ENCODE measurements at places on chromosomes 4 and X.

DNA sequence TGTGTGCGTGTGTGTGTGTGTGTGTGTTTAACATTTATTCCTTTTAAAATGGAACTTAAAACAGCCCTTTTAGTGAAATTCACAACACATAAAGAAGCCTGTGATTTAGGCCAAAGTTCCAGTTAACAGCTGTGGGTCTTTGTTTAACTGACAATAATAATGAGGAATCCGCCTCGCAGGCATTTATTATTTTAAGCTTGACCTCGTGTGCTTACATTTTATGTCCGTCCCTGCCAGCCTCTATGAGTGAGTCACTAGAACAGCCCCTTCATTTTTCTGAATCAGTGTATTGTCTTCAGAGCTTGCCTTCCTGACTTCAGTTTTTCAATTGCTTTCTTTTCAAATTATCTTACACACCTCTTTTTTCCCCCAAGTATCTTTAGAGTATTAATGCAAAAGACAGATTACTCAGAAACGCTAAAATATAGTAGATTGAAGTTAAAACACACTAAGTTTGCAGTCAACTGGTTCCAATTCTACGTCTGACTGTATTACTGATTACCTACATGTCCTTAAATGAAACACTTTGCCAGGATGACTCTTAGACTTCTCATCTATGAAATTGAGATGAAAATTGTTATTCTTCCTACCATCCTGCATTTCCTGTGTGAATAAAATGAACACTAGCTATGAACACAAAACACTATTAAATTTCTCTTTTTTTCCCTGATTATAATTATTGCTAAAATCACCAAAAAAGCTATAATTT lies 319.6 kb upstream of the HS3ST1 start:
- DNase-seq: no peak

GRCh38 chr4:30757357-30757756 lies 37.2 kb downstream of the PCDH7 start:
- DNase-seq: no peak

DNA sequence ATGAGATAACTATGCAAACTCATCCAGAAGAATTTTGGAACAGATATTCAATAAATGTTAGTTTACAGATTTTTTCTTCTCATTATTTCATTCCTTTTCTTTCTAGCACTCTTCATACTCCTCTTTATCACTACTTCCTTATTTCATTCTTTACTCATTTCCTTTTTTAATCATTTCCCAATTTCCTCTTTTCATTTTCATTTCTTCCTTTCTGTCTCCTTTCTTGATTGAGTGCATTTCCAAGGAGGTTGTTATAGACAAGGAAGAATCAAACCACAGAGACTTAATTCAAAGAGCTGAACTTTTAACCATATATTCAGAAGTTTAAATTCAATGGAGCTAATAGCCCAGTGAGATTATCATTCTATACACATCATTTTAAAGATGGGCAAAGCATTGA lies 600.7 kb downstream of the ARAP2 start:
- no peak for DNase-seq

DNA sequence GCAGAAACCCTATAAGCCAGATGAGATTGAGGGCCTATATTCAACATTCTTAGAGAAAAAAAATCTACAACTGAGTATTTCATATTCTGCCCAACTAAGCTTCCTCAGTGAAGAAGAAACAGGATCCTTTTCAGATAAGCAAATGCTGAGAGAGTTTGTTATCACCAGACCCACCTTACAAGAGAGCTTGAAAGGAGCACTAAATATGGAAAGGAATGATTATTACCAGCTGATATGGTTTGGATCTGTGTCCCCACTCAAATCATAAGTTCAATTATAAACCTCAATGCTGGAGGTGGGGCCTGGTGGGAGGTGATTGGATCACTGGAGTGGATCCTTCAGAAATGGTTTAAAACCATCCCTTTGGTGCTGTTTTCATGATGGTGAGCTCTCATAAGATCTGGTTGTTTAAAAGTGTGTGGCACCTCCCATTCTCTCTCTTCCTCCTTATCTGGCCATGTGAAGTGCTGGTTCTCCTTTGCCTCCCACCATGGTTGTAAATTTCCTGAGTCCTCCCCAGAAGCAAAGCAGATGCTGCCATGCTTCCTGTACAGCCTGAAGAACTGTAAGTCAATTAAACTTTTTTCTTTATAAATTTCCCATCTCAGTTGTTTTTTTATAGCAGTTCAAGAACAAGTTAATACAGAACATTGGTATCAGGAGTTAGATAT lies 144.2 kb downstream of the MSN start:
- no peak for DNase-seq

DNA sequence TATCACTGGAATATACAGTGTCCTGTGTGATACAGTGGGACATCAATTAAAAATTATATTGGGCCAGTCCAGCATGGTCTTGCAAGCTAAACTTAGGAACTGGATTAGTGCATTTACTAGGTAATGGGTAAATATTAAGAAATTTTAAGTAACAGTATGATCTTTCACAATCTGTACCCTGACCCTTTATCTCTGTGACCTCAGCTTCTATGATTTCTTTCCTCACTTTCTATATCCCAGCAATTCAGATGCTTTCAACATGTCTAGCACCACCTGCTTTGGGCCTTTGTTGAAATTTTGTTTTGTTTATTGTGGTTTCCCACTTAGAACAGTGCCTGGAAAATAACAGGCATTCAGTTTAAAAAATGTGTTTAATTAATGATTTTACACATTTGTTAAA lies 2295.4 kb downstream of the ARAP2 start:
- DNase-seq: no peak

DNA sequence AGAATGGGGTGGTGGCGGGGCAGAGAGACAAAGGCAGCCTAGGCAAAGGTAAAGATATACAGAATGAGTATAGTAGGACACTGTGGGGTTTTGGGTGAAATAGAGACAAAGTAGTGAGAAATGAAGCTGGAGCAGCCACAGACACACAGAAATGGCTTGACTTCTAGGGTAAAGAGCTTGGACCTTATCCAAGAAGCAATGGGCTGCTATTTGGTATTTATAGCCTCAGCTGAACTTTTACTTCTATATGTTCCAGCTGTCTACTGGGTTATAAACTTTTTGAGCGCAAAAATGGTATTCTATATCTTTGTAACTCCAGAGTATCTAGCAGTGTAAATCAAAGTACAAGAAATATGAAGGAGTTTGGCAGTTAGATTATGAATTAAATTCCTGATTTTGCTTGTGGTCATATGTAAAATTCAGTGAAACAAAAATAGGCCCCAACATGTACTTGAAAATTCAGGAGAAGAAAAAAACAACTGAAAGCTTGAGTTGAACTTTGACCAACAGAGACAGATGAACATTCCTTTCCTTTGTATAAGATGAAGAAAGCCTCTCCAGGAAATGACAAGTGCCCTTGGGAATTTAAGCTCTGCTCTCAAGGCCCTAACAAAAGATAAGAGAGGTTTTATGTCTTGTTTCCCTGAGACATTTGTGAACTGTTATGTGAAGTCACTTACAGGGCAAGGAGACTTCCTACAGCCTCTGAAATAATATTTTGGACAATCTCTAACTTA lies 354.1 kb downstream of the CHIC1 start:
- no peak for DNase-seq

- no peak for DNase-seq
Observed at GRCh38 chrX:100435726-100436125, 25.7 kb upstream of the PCDH19 start.

DNA sequence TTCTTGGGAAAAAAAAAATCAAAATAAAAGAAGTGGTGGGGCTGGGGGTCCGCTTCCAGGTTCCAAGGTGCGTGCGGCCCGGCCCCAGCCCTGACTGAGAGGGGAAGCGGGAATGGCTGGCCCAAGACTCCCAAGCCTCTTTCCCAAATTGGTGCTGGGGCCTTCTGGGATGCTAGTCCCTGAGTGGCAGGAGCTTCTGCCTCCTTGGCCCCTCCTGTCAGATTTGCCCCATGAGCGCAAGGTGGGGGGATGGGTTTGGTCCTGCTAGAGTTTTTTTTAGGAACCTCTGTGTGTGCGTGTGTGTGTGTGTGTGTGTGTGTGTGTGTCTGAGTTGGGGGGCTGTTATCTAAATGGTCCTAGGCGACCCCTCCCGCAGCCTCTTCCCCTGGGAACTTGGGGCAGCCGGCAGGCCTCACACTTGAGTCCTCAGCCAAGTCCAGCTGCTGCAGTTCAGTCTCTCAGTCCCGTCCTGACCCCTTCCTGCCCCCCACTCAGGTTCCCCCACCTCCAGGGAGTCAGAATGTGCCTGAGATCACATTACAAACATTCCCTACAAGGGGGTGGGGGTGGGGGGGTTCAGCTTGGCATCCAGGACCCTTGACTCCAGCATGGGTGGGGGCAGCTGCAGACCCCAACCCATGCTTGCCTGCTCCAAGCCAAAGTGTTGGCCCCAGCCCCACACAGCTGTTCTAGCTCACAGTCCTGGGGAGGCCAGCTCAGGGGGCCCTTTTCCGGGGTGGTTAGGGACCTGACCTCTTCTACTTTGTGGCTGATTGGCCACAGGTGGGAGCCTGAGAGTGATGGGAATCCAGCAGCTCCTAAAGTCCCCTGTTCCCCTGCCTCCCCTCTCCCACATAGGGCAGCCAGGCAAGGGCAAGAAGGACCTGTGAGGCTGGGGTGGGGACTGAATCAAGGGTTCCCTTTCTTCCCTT lies 4.0 kb downstream of the EFNB1 start:
- DNase-seq: no peak

DNA sequence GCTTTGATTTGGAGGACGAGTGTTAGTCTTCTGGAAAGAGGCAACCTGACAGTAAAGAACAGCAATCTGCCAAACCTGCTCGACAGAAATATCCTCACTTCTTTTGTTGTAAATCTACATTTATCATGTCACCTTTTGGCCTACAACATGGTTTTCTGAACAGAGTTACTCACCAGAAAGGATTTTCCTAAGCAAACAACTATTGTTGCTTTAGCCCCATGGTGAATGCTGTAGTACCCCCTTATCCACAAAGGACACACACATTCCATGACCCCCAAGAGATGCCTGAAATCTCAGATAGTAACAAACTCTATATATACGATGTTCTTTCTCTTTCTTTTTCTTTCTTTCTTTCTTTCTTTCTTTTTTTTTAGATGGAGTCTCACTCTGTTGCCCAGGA lies 42.7 kb downstream of the TMEM150C start:
- DNase-seq: no peak

GRCh38 chr4:7063362-7063761 lies 4.5 kb downstream of the GRPEL1 start:
- DNase-seq: no peak

GRCh38 chr4:5098176-5098575 lies 46.9 kb downstream of the STK32B start:
- no peak for DNase-seq

DNA sequence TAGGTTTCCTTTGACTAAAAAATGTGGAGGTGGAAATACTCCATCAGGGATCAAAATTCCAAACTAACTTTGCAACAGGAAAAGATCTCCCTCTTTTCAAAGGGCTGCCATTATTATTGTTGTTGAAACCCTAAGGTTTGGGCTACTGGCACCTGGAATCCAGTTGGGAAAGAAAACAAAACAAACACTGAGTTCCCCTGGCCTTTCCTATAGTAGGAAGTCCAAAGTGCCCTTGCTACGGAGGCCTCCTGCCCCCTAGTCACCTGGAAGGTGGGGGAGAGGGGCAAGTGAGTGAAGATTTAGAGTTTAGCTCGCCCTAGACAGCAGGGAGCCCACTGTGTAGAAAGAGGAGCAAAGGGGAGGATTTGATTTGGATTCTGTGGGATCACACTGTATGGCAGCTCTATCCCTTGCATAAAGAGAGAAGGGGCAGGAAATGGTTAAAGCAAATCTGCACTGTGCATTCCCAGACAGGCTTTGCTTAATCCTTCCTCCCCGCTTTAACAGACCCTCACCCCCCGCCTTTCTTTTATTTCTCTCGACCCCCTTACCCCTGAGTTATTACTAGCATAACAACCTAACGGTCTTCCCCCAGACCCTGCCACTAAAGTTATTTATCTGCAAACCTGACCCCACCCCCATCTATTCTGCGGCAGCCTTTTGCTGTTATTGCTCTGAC lies 627 bp upstream of the FAT4 start:
- DNase-seq: no peak

- DNase-seq: no peak
Observed at GRCh38 chr4:41069838-41070237, 144.5 kb downstream of the APBB2 start.

DNA sequence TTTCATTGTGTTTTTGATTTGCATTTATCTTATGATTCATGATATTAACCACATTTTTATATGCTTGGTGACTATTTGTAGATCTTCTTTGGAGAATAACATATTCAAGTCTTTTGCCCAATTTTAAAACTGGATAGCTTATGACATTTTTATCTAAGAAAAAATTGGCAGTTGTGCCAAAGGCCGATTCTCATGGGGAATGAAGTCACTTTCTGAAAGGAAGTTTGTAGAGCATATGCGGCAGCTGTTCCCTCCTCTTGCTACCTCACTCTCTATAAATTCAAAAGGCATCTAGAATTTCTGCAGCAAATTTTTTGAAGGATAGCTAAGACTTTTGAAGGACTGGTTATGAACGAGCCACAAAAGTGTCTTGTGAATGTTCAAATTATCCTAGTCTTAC lies 2353.5 kb downstream of the ARAP2 start:
- no peak for DNase-seq

DNA sequence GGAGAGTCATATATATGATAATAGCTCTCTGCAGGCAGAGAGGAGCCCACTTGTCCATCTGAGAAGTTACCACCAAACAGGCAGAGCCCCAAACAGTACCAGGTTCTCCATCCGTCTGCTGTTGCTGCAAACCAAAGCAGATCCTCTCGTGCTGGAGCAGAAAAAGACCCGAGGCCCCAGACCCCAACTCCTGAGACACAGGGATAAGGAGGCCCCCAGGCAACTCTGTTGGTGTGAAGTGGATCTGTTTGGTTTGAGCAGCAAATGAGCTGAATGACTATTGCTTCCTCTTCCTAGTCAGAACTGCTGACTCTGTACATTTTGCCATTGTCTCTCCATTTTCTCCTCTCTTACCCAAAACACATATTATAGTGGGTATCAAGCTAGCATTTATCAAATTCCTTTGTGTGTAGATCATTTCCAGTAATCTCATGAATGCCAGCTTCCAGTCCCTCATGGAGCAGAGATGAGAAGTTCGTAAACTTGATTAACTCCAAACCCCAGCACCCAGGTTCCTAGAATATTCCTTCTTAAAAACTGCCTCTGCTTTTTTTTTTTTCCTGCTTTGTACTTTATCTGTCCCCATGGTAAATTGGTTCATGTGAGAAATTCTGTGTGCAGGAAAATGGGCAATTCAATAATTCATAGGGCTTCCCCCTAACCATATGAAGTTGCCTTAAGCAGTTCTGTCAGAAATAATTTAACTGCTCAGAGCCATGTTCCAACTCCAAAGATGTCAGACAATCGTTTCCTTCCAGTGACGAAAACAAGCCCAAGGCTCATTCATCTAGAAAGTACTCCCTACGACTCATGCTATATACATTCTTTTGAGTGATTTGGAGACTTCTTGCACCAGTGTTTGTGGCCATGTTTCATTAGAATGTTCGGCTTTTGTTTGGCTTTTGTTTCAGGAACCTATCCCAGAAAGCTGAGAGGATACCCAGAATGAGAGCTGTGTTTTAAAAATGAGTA lies 98.6 kb upstream of the ATXN3L start:
- DNase-seq: no peak

DNA sequence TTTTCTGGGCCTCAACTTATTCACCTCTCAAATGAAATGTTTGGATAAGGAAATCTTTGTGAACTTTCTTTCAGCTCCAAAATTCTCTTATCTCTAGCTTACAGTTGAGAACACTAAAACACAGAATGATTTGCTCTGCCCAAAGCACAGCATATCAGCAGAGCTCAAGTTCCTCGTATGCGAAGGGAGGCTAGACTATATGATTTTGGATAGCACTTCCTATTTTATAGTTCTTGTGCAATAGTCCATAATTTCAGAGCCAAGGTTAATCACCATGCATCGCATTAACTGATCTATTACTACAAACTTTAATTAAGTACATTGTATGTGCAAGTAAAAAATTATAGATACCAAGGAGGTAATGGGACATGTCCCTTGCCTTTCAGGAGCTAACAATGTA lies 27.0 kb upstream of the KLHL13 start:
- no peak for DNase-seq
